ENCODE measurements at places on chromosomes 1 and 21.

- DNase-seq: no peak
Measured at GRCh38 chr1:2081326-2081885, 31.2 kb downstream of the PRKCZ start.

DNA sequence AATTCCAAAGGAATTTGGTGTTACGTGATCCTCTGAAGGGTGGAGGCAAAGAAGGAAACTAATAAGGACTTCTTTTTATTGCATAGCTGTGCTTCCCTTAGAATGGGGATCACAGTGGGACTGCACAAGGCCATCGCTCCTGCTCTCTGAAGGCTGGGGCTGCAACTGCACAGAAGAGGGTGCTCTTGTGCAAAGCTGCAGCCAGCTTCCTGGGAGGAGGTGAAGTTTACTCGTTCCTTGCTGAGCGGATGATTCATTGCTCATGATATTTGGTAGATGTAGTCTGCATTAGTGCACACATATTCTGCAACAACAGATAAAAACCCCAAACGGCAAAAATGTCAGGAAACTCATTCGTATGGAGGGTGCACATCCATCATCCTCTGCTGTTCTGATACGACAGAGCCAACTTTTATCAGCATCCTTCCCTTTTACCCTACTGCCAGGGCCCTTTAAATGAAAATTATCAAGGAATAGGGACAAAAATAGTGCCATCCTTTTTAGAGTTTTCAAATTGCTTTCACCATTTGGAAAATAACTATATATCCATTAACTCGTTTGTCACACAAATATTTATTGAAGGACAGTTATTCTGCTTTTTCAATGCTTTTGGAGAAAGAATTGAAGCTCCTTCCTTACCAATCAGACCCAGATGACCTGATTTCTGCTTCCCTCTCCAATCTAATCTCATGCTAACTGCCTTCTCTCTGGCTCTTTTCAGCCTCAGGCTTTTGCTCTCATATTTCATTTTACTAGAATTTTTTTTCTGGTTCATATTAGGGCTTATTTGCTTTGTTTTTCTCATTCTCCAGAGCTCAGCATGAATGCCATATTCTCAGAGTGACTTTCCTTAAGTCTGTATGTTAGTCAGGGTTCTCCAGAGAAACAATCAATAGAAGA, 263.6 kb downstream of the DUSP10 start:
- peak; percentile 47 for DNase-seq

- no peak for DNase-seq
Measured at GRCh38 chr1:116902723-116903383, 6.9 kb upstream of the PTGFRN start.

DNA sequence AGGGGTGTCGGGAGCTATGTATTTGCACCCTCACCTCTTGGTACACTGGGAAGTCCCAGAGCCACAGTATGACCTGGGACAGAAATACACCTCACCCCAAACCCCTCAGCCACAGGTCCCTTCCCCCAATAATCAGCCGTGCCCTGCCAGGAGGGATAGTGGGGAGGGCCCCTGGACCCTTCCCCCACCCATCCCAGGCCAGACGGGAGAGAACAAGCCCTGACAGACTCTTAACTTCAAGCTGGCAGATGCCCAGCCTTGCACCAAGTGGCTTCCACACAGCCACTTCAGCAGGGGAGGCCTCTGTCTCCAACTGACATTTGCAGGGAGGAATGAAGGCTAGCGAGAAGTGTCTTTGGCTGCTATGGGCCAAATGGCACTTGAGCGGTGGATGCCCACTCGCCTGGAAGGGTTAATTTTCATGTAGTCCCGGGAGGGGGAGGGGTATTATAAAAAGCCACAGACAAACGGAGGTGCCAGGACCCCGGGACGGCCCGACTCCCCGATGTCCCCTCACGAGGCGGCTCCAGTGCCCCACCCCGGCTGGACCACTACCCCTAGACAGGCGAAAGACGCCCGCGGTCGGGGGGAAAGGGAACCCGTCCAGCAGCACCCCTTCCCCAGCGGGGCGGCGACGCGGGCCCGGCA, 495 bp downstream of the SYNC start:
- no peak for DNase-seq

DNA sequence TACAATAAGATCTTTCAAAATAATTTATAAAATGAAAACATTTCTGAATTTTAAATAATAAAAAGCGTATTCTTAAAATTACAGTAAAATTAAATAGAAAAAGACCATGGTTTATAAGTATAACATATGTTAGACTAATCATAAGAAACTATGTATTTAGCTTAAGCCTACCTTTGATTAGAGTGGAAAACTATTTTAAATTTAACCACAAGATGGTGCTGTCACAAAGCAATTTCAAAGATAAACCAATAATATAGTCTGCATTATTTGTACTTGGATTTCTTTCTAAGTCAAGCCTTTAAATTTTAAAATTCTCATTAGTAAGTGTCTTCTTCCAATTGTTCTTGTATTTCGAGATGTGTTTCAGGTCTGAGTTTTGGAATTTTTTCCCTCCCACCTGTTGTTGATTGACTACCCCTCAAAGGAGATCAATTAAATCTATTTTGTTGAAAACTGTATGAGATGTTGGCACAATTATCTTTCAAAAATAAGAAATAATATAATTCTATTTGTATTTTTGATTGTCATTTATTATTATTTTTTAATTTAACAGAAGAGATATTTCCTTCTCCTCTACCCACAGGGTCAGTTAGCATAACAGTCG, 459.8 kb downstream of the KCNT2 start:
- DNase-seq: no peak

GRCh38 chr1:183303901-183304300, 114.3 kb downstream of the NMNAT2 start:
- no peak for DNase-seq

DNA sequence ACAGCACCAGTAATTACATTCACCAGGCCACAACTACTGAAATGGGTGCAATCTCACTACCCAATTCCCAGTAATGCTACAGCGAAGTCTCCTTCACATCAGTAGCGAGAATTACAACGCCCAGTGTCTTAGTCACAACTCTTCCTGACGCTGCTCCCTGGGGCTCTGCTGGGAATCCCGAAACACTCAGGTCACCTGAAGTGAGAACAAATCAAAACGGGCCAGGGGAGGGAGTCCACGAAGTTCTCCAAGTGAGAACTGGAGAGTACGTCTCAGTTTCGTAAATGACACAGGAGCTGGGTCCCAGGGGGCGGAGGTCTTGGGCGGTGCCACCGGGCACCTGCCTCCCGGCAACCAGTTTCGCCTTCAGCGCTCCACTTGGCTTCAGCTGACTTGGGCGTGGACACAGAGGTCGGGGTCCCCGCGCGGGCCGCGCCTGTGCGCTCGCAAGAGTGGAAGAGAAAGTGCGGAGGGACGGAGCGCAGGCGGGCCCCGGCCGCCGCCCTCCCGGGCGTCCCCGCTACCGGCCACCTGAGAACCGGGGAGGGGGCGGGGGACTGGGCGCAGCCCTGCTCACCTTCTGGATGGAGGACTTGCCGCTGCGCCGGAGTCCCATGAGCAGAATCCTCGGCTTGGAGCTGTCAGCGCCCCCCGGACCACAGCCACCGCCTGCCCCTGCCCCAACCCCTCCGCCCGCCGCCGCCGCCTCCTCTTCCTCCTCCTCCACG, 575 bp downstream of the RRAGC start:
- DNase-seq: peak; percentile 22

Data from stimulated activated CD4-positive, alpha-beta T cell treated with anti-CD3 and anti-CD28 coated beads, Interleukin-2, amount 100 ng/mL, for 4 hours (primary cell).